ENCODE measurements at places on chromosomes 5 and 9.

GRCh38 chr5:34550964-34551363 lies 105.2 kb upstream of the RAI14 start:
- no peak for DNase-seq

DNA sequence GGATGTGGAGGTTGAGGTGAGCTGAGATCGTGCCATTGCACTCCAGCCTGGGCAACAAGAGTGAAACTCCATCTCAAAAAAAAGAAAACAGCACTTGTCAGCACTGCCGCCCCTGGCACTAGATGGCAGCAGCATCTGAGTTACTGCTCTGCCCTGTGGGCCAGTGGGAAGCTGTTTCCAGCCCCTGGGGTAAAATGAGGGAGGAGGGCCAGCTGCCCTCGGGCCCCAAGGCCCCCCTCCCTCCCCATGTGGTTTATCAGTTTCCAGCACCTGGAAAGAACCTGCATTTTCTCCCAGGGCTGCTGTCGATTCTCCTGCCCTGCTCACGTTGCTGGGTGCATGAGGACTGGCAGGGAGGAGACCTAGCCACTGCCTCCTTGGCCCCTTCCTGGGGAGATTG lies 13.2 kb upstream of the CEL start:
- DNase-seq, result no peak

GRCh38 chr9:121333950-121334773 lies 35.9 kb downstream of the STOM start:
- no peak for DNase-seq

- no peak for DNase-seq
Measured at GRCh38 chr5:39225405-39226099, 6.2 kb upstream of the FYB1 start.

GRCh38 chr9:132046456-132046855 lies 33.2 kb downstream of the MED27 start:
- no peak for DNase-seq

DNA sequence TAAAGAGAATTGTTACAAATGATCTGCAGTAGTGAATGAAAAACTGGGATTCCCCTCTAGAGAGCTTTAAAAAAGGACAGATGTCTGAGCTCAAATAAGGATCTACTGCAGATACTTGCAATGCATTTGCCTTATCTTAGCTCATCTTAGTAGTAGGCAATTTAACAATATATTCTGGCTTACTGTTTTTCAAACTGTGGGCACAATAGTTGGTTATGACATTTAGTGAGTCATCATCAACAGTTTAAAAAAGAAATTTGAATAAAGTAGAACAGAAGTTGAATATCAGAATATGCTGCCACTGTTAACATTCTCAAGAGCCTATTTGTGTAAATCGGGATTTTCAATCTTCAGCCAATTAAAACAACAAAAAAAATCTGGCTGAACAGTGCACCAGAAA lies 6.7 kb upstream of the CAST start:
- DNase-seq, result peak; percentile 38

GRCh38 chr5:86374611-86375010 lies 243.1 kb upstream of the COX7C start:
- DNase-seq, result no peak

- DNase-seq, result no peak
Measured at GRCh38 chr5:96584712-96585111, 77.5 kb upstream of the CAST start.

GRCh38 chr9:111731928-111732327 lies 62.8 kb downstream of the SHOC1 start:
- peak; percentile 45 for DNase-seq

- no peak for DNase-seq
Measured at GRCh38 chr9:21711504-21711903, 90.9 kb upstream of the MTAP start.

DNA sequence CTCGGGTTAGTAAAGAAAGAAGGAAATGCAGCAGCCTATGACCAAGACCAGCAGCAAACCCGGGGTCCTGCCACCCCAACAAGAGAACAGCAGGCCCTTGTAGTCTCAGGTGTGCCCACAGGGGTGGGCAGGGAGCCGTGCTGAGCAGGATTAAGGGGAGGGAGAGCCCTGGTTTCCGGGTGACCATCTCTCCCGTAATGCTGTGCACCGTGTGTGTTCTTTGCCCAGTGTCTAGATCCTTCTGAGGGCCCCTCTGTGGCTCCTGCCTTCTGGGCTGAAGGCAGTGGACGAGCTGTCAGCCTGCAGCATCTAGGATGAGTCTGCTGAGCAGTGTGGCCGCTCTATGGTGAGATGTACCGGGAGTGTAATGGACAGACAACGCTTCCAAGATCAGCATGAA lies 12.7 kb upstream of the PLEKHG4B start:
- no peak for DNase-seq

- DNase-seq, result no peak
Measured at GRCh38 chr5:171747061-171747859, 38.4 kb upstream of the SMIM23 start.

DNA sequence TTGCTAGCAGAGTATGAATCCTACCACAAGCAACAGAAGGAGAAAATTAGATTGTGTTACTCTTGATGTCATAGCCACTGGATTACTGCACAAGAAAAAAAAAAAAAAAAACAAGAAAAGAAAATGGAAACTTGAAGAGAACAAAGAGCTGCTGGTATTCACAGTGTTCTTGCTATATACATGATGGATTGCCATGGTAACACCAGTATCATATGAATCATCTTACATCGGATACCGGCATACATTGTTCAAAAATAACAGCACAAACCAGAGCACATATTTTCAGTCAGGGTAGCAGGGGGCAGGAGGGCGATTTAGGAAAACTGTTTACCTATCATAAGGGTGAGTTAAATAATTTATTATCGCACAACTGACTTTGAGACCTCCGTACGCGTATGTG lies 472.9 kb downstream of the PDE4D start:
- DNase-seq, result peak; percentile 3

DNA sequence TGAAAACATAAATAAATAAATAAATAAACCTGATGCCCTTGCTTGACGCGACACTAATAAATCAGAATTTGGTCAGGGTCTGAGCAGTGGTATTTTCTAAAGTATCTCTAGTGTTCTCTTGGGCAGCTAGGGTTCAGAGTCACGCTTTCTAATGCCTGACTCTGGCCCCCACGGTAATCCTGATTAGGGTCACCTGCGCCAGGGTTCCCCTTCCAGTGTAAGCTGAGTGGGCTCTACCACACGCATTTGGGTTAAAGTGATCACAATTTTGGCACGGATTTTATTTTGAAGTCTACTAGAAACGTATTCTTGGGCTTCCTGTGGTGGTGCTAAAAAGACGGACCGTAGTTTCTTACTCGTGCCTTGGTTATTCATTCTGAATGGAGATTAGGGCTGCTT lies 651 bp downstream of the TTC1 start:
- no peak for DNase-seq

DNA sequence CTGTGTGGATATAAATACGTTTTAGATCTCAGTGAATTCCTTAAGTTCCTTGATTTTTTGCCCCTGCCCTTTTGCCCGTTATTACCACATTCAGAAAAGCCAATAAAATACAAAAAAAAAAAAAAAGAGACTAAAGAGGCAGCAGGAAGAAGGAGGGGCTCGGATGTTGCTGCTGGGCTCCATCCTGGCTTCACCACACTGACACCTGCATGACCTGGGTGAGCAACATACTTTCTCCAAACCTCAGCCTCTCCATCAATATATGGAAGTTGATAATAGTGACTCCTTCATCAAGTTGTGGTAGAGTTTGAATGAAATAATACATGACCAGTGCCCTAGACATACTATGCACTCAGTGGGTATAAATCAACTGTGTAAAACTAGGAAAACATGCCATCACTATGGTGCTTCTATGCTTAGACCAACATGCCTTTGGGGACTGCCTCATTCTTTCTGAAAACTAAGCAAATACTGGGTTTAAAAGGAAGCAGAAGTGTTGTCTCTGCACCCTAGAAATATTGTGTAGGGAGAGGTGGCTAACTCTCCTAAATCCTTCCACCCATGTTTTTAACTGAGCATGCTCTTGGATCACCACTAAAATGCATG lies 243.0 kb downstream of the PIK3R1 start:
- no peak for DNase-seq

DNA sequence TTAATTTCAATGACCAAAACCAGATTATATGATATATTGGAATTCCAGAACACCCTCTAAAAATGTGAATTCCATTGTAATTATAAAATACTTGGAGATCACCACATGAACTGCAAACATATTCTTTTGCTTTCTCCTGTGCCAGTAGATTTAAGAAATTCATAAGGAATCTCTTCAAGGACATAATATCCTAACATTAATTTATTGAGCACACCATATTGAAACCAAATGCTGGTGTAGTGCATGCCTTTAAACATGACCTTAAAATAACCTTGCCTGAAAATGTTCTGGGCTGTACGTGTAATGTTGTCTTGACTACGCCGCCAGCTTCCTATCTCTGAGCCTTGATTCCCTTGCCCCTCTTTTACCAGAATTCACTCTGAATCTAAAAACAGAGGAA lies 205.0 kb upstream of the ACTBL2 start:
- DNase-seq, result peak; percentile 15

DNA sequence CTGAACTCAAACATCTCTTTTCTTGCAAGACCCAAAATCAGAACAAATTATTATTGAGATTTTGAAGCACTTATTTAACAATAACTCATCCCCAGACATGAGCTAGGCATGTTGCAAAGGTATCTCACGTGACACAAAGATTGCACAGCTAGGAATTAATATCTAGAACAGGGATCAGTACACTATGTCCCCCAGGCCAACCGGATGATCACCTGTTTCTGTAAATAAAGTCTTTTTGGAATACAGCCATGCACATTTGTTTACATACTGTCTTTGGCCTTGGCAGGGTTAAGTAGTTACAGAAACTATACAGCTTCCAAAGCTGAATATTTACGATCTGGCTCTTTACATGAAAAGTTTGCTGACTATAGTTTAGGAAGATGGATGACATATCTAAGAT lies 287.7 kb downstream of the ACTL7B start:
- DNase-seq, result no peak

- DNase-seq, result peak; percentile 29
Measured at GRCh38 chr5:174073122-174073660, 27.7 kb downstream of the NSG2 start.

GRCh38 chr9:89422151-89422975 lies 75.5 kb downstream of the SEMA4D start:
- DNase-seq, result no peak

- peak; percentile 97 for DNase-seq
Measured at GRCh38 chr5:37615184-37615583, 224.7 kb downstream of the GDNF start.

DNA sequence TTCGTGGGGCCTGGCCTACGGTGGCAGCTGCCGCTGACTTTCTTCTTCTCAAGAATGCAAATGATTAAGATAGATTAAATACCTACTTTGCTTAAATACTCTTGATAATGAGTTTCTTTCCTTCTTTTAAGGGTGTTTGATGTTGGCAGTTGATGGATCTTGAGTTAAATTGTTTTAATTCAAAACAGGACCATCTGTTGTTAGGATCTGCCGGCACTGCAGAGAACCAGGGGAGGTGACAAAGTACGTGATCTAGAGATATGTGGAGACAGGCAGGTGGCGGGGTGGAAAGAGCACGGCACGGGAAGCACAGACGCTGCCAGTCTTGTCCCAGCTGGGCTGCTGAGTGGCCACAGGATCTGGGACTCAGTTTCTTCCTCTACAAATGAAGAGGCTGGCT lies 37.9 kb downstream of the MED27 start:
- DNase-seq, result no peak

DNA sequence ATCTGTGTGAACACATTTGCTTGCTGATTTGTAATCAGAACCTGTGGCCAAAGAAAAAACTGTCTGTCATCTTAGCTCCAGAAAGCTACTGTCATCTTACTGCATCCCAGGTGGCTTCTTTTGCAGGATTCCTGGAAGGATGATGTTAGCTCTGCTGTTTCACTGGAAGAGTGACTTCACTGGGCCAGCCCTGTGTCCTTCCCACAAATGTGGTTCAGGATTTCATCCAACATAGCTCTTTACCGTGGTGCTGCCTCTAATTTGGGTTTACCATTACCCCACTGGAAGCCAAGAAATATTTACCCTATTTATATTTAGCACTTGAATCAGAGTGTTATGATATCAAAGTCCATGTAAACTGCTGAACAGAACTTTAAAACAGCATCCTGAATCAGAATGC lies 501.0 kb downstream of the GADD45G start:
- DNase-seq, result no peak

DNA sequence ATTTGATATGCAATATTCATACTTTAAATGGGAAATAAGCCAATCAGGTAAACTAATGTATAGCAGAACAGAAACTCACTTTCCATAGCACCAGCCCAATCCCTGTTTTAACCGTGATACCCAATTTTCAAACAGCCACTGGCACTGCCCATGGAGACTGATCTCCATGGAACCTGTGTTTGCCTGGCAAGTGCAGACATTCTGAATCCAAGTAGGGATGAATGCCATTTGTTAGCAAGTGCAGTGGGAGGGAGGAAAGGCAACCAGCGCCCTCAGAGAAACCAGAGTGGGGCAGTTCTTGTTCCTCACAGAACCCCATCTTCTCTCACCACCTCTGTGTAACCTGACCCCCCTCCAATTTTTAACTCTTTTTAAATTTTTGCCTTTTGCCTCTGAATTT lies 229.1 kb downstream of the CTNND2 start:
- DNase-seq, result no peak

DNA sequence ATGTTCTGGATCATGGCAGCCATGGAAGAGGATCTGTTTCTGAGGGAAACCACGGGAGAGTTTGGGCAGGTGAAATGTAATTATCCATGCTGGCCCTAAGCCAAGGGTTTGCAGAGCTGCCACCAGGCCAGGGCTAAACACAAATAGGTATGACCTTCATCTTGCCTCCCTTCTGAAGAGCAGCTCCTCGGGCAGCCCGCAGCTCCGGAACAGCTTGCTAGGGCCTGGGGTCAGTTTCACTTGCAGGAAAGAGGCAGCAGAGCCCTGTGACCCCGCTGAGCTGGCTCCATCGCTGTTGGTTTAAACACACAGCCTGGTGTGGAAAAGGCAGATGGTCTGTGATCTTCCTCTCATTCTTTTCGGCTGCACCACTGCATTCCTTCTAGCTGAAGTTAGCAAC lies 141.4 kb downstream of the TMEM38B start:
- no peak for DNase-seq

GRCh38 chr9:90271707-90272106 lies 370.9 kb downstream of the DIRAS2 start:
- no peak for DNase-seq

GRCh38 chr9:98552331-98552730 lies 156.4 kb downstream of the GABBR2 start:
- DNase-seq, result no peak

DNA sequence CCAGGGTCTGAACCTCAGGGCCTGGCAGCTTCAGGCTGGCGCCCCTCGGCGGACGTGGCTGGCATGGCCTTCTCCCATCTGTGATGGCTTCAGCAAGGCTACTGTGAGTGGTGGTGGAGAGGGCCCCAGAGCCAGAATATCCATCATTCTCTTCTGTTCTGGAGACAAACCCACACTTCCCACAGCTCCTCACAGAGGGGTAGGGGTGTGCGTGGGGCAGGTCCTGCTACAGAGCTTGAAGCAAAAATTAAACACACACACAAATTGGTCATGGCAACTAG lies 9.6 kb downstream of the GPX3 start:
- no peak for DNase-seq

GRCh38 chr5:146574713-146575112 lies 58.7 kb upstream of the GPR151 start:
- no peak for DNase-seq

Measured in fibroblast of lung (primary cell).